LoVo (cell line): ENCODE measurements at places on chromosomes 3 and 15.

- no peak for DNase-seq
Observed at GRCh38 chr3:49841126-49841696, 15.2 kb downstream of the TRAIP start.

- DNase-seq, result no peak
Observed at GRCh38 chr3:58022490-58022889, 14.3 kb downstream of the FLNB start.

DNA sequence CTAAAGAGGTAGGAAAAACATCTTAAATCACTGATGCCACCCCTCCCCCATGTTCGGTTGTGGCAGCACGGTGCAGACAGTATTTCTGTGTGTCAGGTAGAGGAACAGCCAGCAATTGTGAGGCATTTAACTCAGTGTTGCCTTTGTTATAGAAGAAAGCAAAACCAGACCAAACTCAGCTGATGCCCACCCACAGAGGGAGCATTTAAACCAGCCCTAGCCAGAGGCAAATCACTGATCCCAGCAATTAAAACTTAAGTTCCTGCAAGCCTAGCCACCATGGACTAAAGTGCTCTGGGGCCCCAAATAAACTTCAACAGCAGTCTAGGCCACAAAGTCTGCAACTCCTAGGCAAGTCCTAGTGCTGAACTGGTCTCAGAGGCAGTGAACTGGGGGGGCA, 94.5 kb downstream of the CFAP20DC start:
- no peak for DNase-seq

- no peak for DNase-seq
Observed at GRCh38 chr15:78048628-78048920, 28.9 kb downstream of the TBC1D2B start.

DNA sequence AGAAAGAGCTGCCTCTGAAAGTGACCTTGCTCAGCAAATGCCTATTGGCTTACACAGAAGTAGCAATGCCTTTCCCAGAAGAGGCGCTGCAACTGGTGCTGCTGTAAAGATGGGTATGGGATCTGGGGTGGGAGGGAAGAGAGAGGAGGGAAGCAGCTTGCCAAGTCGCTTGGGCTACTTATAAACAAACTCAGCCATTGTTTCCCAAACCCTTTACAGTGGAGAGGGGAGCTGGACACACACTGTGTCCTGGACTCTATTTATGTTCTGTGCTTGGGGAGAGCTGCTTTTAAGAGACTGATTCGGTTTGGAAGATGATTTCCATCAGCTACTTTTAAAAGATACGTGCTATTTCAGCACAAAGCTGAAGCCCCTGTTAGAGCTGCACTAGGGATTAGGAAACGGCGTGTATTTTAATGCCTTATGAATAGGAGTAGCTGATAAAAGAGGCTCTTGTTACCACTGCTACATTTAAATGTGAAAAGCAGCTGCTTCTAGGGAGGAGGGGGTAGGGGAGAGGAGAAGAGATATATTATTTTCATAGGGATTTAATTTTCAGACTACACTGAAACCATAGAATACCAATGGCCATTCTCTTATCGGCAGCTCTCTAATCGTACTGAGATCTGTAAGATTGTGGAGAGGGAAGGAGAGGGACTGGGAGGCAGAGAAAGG, 440.6 kb downstream of the MCTP2 start:
- no peak for DNase-seq

DNA sequence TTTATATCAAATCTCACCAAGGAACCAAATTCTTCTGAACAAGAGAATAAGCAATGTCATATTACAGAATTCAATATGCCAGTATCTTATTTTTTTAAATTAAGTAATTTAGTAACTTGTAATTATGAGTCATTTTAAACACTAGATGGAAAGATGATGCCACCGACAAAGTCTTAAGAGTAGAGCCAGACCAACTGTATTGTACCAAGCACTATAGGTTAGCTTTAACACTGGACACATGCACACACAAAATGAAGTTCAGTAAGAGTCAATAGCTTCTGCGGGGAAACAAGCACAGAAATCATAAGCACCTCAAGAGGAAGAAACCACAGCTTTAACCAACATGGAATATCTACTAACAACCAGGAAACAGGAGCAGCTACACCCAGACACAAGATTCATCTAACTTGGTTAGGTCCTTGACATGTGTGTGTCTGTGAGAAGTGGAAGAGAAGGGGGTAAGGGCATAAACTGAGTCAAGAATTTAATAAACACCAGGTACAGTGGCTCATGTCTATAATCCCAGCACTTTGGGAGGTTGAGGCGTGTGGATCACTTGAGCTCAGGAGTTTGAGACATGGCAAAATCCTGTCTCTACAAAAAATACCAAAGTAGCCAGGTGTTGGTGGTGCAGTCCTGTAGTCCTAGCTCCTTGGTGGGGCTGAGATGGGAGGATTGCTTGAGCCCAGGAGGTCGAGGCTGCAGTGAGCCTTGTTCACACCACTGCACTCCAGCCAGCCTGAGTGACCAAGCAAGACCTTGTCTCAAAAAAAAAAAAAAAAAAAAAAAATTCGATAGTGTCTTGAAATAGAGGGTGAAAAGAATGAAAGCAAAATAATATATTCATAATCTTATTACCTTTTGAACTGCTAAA, 28.9 kb downstream of the DENND4A start:
- no peak for DNase-seq
